ENCODE measurements at places on chromosomes 7 and 10. TPM values are rescaled to one million over a fixed set of nuclear protein-coding genes. Genes with fewer than 3 reads are reported as not detected.

DNA sequence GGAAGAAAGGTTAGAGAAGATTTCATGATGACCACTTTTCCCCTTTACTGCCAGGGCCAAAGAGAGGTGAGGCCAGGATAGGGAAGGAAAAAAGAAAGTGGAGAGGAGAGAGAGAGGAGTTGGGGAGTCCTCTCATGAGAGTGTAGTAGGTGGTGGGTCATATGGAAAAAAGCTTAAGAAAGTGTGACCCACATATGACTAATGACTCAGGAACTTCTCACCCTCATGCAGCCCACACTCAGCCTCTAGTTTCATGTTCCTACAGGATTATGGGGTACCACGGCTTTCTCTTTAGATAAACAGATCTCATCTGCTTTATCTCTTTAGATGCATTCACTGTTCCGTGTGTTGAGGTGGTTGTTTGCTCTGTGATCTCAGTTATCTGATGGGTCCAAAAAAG is 462.5 kb upstream of the IGFBP3 start:
- no peak overlapping the region for H3K27ac ChIP-seq
- H3K36me3 ChIP-seq, result no peaks in the 10 kb centered on the region
- H3K4me1 ChIP-seq, result no peaks in the 10 kb centered on the region
- H3K4me3 ChIP-seq, result no peak overlapping the region

DNA sequence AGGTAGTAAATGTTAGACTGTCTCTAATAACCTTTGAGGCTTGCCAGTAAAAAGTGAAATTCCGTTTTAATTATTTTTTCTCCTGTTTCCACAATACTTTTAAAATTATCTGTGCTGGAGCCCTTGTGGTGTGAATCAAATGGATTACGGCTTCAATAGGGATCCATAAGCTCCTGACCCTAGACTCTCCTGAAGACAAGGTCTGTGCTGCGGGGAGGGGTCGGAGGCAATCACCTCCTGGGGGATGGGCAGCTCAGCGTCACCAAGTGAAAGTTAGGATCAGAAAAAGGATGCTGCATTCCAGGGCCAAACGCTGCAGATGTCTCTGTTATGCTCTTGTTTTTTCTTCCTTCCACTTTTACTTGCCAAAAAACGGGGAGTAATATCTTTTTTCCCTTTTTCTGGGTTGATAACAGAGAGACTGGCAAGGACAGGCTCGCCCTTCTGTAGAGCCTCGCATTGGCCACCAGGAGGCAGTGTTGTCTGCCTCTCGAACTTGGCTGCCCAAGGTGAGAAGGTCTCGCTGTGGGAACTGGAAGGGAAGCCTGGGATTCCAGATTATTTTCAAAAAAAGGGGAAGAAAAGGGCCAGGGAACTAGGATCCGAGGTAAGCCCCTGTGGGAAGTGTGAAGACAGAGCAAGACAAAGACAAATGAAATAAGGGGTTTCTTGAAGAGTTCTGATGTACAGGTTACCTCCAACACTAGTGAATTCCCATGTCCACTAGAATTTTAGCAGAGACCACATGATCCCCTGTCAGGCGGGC is 621.9 kb downstream of the ACTR3B start:
- DNase-seq, result peak; percentile 65
- no peaks in the 10 kb centered on the region for H3K27me3 ChIP-seq
- H3K4me1 ChIP-seq, result no peaks in the 10 kb centered on the region
- peaks cover 4% of the 10 kb centered on the region for H3K36me3 ChIP-seq
- H3K27ac ChIP-seq, result no peak overlapping the region

DNA sequence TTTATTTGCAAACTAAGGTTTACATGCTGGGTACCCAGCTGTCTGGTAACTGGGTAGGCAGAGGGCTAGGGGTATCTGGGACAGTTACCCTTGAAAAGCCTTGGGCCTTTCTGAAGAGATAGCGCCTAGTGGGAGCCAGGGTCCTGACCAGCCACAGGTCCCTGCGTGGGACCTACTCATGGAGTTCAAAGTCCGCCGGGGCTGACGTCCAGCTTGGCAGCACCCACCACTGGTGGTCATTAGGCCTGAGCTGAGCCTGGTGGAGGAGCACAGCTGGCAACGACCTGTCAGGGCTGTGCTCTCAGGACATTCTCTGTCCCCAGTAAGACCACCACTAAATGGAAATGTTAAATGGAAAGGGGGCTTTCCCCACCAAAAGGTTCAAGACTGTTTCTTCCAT is 20.0 kb downstream of the GUSB start:
- DNase-seq, result no peak
- H3K27me3 ChIP-seq, result no peaks in the 10 kb centered on the region
- H3K36me3 ChIP-seq, result peaks cover 52% of the 10 kb centered on the region

GRCh38 chr7:74475243-74475986 is 21.7 kb downstream of the GTF2IRD1 start:
- H3K4me3 ChIP-seq, result no peak overlapping the region
- peaks cover 4% of the 10 kb centered on the region for H3K36me3 ChIP-seq
- H3K27me3 ChIP-seq, result no peaks in the 10 kb centered on the region
- DNase-seq, result no peak
- peaks cover 4% of the 10 kb centered on the region for H3K4me1 ChIP-seq

GRCh38 chr10:69952069-69952800 is 100.4 kb upstream of the MACROH2A2 start:
- no peak for DNase-seq
- H3K4me1 ChIP-seq, result peaks cover 3% of the 10 kb centered on the region
- H3K27ac ChIP-seq, result no peak overlapping the region
- no peak overlapping the region for H3K4me3 ChIP-seq
- H3K36me3 ChIP-seq, result no peaks in the 10 kb centered on the region

The OPN4 gene
- not detected for total RNA-seq

The PIK3AP1 gene
- 1.7 TPM for total RNA-seq

The ZNF804B gene
- not detected for total RNA-seq

The COL13A1 gene
- 3.1 TPM for total RNA-seq
